Mesendoderm (in vitro differentiated cells): ENCODE measurements at places on chromosomes 2 and 18.

DNA sequence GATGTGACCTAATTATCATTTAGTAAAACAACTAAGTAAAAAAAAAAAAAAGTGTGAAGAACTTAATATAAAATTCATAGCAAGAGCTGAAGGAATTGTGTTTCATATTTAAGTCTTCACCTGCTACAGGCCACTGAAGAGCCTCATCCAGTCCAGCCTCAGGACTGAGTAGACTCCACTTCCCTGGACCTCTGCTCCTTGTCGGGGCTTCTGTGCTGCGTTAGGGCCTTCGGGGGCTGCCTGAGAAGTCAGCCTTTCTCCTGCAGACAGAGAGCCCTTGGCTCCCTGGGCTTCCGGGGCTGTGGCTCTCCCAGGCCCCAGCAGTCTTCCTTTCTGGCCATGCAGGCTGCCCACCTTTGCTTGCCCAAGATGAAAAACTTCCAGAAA lies 95.5 kb downstream of the MTCL1 start:
- peak overlapping the region; percentile 86 for H3K27ac ChIP-seq
- DNase-seq, result no peak
- no peak overlapping the region for H3K4me3 ChIP-seq
- H3K36me3 ChIP-seq, result no peaks in the 10 kb centered on the region

- no peak overlapping the region for H3K4me3 ChIP-seq
- no peaks in the 10 kb centered on the region for H3K27me3 ChIP-seq
- H3K36me3 ChIP-seq, result no peaks in the 10 kb centered on the region
- H3K27ac ChIP-seq, result no peak overlapping the region
These were observed 143.0 kb downstream of the HNMT start for GRCh38 chr2:138107288-138107687.

GRCh38 chr2:241797441-241798080 lies 11.4 kb upstream of the NEU4 start:
- no peaks in the 10 kb centered on the region for H3K27me3 ChIP-seq
- no peaks in the 10 kb centered on the region for H3K4me1 ChIP-seq
- H3K4me3 ChIP-seq, result no peak overlapping the region
- H3K36me3 ChIP-seq, result no peaks in the 10 kb centered on the region

DNA sequence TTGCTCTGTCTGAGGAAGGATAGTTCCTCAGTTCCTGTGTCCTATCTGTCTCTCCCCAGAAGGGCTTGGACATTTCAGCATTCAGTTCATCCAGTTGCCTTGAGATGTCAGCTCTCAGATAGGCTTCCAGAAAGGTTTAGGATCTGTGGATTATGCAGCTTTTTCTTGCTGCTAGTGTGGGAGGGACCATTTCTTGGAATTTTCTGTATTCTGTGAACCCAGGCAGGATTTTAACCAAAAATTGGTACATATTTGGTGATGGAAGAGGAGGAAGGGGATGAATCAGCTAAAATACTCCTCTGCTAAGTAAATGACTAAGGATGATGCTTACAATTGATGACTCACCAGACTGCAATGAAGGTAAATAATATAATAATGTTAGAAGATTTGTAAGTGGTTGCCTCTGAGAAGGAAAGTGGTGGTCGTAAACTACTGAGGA lies 58.6 kb upstream of the DOCK10 start:
- peaks cover 2% of the 10 kb centered on the region for H3K4me1 ChIP-seq
- H3K36me3 ChIP-seq, result no peaks in the 10 kb centered on the region
- peak; percentile 47 for DNase-seq
- H3K4me3 ChIP-seq, result no peak overlapping the region

DNA sequence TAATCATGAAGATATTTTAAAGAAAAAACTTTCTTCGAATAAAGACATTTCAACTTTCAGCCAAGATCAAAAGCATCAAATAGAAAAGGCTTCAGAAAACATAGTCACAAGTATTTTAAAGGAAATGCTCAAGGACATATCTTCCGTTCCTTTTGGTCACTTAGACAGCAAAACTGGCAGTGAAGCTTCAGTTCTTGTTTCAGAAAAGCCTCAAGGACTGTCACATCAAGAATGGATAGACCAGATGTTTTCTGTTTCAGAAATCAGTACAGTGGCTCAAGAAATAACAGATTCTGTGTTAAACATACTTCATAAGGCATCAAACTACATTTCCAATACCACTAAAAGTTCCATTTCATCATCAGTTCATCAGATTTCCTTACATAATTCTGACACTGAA lies 51.8 kb downstream of the FSIP2 start:
- no peak overlapping the region for H3K27ac ChIP-seq
- no peak overlapping the region for H3K4me3 ChIP-seq
- no peaks in the 10 kb centered on the region for H3K27me3 ChIP-seq
- DNase-seq, result no peak

DNA sequence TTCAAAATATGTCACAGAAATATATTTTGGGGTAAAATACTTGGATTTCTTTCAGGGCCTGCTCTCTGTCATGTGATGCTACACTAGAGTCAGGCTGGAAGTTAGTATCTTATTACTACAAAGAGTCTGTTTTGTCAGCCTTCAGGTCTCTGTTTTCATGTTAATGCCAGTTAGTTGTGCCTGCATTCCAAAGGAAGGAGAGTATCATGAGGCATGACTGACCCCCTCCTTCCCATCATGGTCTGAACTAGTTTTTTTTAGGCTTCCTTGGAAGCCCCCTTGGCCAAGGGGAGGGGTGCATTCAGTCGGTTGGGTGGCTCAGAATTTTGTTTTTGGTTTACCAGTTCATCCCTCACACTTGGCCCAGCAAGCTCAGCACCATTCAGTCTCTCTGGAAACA lies 318.0 kb downstream of the ALK start:
- H3K27ac ChIP-seq, result no peak overlapping the region
- DNase-seq, result peak; percentile 30
- H3K27me3 ChIP-seq, result no peaks in the 10 kb centered on the region
- no peak overlapping the region for H3K4me3 ChIP-seq

- H3K27me3 ChIP-seq, result no peaks in the 10 kb centered on the region
- no peaks in the 10 kb centered on the region for H3K36me3 ChIP-seq
- no peak overlapping the region for H3K27ac ChIP-seq
- no peak overlapping the region for H3K4me3 ChIP-seq
These were observed 95.0 kb upstream of the RIOK3 start for GRCh38 chr18:23357996-23358594.

DNA sequence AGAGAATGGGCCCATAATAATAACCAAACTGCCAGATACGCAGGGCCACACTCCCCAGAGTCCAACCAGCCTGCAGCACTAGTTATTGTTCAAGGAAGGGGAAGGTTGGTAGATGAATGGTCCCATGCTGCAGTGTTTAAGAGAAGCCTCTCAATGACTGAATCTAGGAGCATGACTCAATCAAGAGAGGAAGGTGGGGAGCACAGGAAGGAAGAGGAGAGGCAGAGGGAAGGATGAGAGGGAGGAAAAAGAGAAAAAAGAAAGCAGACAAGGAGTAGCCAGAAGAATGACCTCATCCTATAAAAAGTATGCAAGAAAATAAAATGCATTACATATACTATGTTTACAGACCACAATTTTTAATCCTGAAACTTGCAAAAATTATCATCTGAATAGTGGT lies 174.5 kb downstream of the TCF4 start:
- no peak for DNase-seq
- no peaks in the 10 kb centered on the region for H3K4me1 ChIP-seq
- no peak overlapping the region for H3K27ac ChIP-seq
- H3K36me3 ChIP-seq, result no peaks in the 10 kb centered on the region

GRCh38 chr2:240505910-240506309 lies 51.9 kb downstream of the ANKMY1 start:
- H3K27ac ChIP-seq, result no peak overlapping the region
- H3K27me3 ChIP-seq, result no peaks in the 10 kb centered on the region
- no peaks in the 10 kb centered on the region for H3K36me3 ChIP-seq
- H3K4me3 ChIP-seq, result no peak overlapping the region
- no peak for DNase-seq
- H3K4me1 ChIP-seq, result no peaks in the 10 kb centered on the region

DNA sequence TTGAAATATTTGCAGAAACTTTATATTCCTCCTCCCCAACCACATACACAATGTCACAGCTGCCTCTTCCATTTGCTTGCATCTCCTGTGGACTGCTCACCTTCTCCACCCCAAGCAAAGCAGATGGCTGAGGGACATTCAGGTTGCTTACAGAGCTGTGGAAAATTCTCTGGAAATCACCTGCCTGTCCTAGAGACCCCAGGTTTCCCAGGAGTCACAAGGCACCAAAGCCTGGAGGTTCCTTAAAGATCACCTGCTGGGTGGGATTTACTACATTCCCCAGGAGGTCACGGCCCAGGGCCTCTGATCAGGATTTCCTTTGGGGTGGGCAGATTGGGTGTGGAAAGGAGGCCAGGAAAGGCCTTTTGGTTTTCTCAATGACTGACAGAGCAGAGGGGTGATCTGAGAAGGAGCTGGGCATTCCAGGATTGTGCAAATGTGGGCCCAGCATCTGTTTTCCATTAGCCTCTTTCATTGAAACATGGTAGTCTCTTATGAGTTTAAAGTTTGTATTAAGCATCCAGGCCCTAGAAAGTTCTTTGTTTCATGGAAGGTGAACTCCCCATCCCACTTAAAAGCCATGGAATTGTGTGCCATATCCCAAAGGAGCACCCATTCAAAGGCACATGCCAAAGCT lies 410.7 kb upstream of the TNP1 start:
- peaks cover 9% of the 10 kb centered on the region for H3K4me1 ChIP-seq
- peaks cover 18% of the 10 kb centered on the region for H3K27me3 ChIP-seq
- H3K27ac ChIP-seq, result no peak overlapping the region
- H3K4me3 ChIP-seq, result no peak overlapping the region
- no peaks in the 10 kb centered on the region for H3K36me3 ChIP-seq

- no peaks in the 10 kb centered on the region for H3K27me3 ChIP-seq
- no peak overlapping the region for H3K27ac ChIP-seq
- H3K4me1 ChIP-seq, result no peaks in the 10 kb centered on the region
These were observed 448.3 kb upstream of the SLC14A2 start for GRCh38 chr18:45166836-45167551.

DNA sequence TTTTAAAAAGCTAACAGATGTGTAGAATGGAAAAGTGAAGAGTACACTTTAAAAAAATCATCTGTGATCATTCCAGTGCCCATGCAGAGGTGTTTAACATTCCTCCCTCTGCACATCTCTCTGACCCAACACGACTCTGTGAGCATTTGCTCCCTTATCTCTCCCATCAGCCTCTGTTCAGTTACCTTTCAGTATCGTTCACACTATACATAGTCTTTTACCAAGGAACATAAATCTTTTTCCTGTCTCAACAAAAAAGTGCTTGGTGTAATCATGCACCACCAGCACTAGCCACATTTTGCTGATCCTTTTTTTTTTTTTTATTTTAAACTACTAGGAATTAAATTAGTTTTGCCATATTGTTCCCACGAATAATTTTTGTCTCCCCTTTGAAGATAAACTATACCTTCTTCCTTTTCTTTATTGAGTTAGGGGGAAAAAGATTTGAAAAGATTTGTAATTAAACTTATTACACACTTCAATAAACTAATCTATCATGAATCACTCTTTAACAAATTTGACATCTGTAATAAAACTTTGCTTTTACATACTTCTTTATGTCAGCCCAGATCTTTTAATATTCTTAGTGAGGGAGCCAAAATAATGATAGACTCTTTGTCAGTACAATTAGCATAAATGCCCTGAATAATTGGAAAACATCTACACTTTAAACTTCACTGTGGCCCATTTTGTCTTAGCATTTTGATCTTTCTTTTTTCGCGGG lies 489.8 kb upstream of the FANCL start:
- no peaks in the 10 kb centered on the region for H3K27me3 ChIP-seq
- H3K4me3 ChIP-seq, result no peak overlapping the region
- DNase-seq, result no peak
- H3K4me1 ChIP-seq, result peaks cover 3% of the 10 kb centered on the region
- no peak overlapping the region for H3K27ac ChIP-seq

DNA sequence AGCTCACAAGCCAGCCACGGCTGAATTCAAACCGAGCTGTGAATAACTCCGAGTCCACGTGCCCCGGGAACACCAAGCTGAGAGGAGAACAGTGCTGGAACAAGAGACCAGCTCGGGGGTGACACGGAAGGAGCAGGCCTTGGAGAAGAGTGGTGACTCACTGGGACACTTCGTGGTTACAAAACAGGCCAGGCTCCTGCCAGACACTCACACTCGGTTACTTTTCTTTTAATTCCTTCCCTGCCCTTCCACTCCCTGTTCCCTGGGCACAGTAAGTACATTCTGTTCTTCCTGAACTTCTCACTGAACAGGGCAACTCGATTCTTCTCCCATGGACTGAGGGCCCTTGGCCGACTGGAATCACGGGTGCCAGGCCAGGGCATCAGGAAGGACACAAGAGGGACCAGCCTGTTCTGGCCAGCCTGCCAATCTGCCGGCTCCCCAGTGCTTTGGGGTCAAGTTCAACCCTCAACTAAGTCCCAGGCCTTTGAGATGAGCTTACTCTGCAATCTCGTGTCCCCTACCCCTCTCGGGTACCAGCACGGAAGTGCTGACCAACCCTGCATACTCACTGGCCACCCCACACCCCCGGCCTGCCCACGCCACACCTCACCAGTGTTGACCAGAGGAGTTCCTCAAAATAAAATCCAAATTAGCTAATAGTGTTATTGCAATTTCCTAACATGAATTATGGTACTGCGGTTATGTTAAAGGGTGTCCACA lies 87.5 kb downstream of the TFCP2L1 start:
- DNase-seq, result no peak
- no peaks in the 10 kb centered on the region for H3K4me1 ChIP-seq
- no peak overlapping the region for H3K4me3 ChIP-seq
- H3K27me3 ChIP-seq, result no peaks in the 10 kb centered on the region
- H3K36me3 ChIP-seq, result no peaks in the 10 kb centered on the region

DNA sequence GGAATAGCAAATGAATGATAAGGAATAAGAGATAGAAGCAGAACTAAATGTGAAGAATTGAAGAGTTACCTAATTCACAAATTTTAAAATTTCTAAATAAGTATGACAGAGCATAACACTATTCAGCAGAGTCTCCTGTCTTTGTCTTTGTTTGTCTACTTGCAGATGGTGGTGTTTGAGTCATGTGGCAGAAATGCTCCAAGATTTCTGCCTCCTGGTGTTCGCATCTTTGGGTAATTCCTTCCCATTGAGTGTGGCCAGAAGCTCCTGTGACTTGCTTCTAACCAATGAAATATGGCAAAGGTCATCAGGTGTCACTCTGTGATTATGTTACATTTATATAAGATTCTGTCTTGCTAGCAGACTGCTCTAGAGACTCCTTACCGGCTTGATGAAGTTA lies 45.6 kb upstream of the GALNT3 start:
- H3K27ac ChIP-seq, result no peak overlapping the region
- no peak for DNase-seq
- H3K4me1 ChIP-seq, result peaks cover 4% of the 10 kb centered on the region
- no peak overlapping the region for H3K4me3 ChIP-seq
- no peaks in the 10 kb centered on the region for H3K27me3 ChIP-seq

- no peaks in the 10 kb centered on the region for H3K27me3 ChIP-seq
- H3K4me1 ChIP-seq, result no peaks in the 10 kb centered on the region
- H3K27ac ChIP-seq, result no peak overlapping the region
These were observed 18.0 kb downstream of the RNF125 start for GRCh38 chr18:32036506-32037180.

GRCh38 chr2:207252979-207253645 lies 87.4 kb upstream of the KLF7 start:
- no peaks in the 10 kb centered on the region for H3K36me3 ChIP-seq
- no peaks in the 10 kb centered on the region for H3K27me3 ChIP-seq
- H3K27ac ChIP-seq, result no peak overlapping the region

GRCh38 chr2:102449370-102449974 lies 23.6 kb upstream of the SLC9A4 start:
- H3K36me3 ChIP-seq, result no peaks in the 10 kb centered on the region
- H3K27ac ChIP-seq, result no peak overlapping the region
- no peak overlapping the region for H3K4me3 ChIP-seq

- no peaks in the 10 kb centered on the region for H3K36me3 ChIP-seq
- DNase-seq, result no peak
- no peaks in the 10 kb centered on the region for H3K27me3 ChIP-seq
- H3K27ac ChIP-seq, result no peak overlapping the region
- H3K4me3 ChIP-seq, result no peak overlapping the region
These were observed 54.6 kb upstream of the MAP4K3 start for GRCh38 chr2:39491653-39492052.
